ENCODE measurements at places on chromosomes 6 and 20.

GRCh38 chr20:47980336-47981177 is 195.3 kb upstream of the SULF2 start:
- no peak for DNase-seq

DNA sequence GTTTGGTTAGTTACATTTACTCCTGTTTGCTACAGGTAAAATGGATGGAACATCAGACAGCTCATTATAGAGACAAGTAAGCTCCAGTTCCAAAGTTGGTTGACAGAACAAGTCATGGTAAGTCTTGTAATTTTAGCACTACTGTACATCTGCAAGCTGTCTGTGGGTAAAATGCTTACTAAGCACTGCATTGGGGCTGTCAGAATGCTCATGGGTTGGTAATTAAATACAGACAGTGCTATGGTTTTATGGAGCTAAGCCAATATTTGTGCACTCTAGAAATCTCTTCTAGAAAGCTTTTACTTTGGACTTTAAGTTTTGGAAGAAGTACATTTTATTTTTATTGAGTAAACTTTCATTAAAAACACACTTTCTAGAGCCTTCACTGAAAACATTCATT is 419.2 kb upstream of the MMS22L start:
- no peak for DNase-seq

- no peak for DNase-seq
These were observed 161.6 kb upstream of the TNFAIP3 start for GRCh38 chr6:137705160-137706082.

GRCh38 chr6:149025061-149025460 is 278.2 kb downstream of the UST start:
- no peak for DNase-seq

GRCh38 chr6:169857343-169858292 is 106.2 kb downstream of the ERMARD start:
- no peak for DNase-seq

Measured in NCI-H1092 (cell line).